Activated T-helper 2 cell treated with anti-CD3 and anti-CD28 coated beads, Interferon-gamma antibody, Interleukin-2, Interleukin-4, amounts not matched to agents 10 μg/mL and 5 μg/mL and 100 μg/mL, durations not matched to agents 14 hours and 24 hours and 36 hours (primary cell): ENCODE measurements at places on chromosomes 1 and 21.

GRCh38 chr21:29077651-29078090, 4.2 kb upstream of the CCT8 start:
- no peaks in the 10 kb centered on the region for H3K27me3 ChIP-seq
- H3K4me3 ChIP-seq, result peak overlapping the region; percentile 80
- DNase-seq, result no peak
- H3K4me1 ChIP-seq, result peaks cover 52% of the 10 kb centered on the region

- no peak for DNase-seq
- H3K36me3 ChIP-seq, result no peaks in the 10 kb centered on the region
- H3K4me3 ChIP-seq, result no peak overlapping the region
- peaks cover 8% of the 10 kb centered on the region for H3K27me3 ChIP-seq
- H3K4me1 ChIP-seq, result peaks cover 5% of the 10 kb centered on the region
- no peak overlapping the region for H3K27ac ChIP-seq
These were observed 8.3 kb downstream of the TRNP1 start for GRCh38 chr1:27001570-27002360.

- no peak overlapping the region for H3K27ac ChIP-seq
- no peaks in the 10 kb centered on the region for H3K27me3 ChIP-seq
- peaks cover 57% of the 10 kb centered on the region for H3K4me1 ChIP-seq
- DNase-seq, result no peak
- peaks cover 3% of the 10 kb centered on the region for H3K36me3 ChIP-seq
These were observed 183.0 kb downstream of the ETS2 start for GRCh38 chr21:38988509-38989378.

- H3K27ac ChIP-seq, result no peak overlapping the region
- DNase-seq, result no peak
- no peaks in the 10 kb centered on the region for H3K36me3 ChIP-seq
- peaks cover 11% of the 10 kb centered on the region for H3K27me3 ChIP-seq
These were observed 123.6 kb downstream of the GABPA start for GRCh38 chr21:25858325-25858724.

GRCh38 chr1:183773482-183774274, 31.2 kb upstream of the RGL1 start:
- no peak overlapping the region for H3K4me3 ChIP-seq
- H3K27ac ChIP-seq, result no peak overlapping the region
- H3K27me3 ChIP-seq, result no peaks in the 10 kb centered on the region
